ENCODE measurements at places on chromosomes 13 and 19.

DNA sequence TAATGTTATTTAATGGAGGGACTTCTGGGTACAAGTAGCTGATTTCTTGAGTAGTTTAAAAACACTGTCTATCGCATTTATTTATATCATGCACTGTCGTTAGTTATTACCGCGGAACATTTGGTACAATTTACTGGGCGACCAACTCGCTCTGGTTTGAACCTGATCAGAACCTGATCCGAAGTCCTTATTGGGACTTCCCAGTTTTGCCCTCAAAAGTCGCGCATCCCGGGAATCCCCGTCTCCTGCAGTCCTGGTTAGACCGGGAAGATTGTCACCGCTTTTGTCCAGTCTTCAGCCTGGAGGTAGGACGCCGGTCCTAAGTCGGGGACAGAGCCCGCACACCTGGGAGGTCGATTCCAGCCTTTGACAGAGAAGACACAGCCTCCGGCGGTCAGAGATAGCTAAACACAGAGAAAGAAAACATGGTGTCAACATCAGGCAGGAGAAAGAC, 694 bp downstream of the CLN5 start:
- peak; percentile 60 for DNase-seq

DNA sequence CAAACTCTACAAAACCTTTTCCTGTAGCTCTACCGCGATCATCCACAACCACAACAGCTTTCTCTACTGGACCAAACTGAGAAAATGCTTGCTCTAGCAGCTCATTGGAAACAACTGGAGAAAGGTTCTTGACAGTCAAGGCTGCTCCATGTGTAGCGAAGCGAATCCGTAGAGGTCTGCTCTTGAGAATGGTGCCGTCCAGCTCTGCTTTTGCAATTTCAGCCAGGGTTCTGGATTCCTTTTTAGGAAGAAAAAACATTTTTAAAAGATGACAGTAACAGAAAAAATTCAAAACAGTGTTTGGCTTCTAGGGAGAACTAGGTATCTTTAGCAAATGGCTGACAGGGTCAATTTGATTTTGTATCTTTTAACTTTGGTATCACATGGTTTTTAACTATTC, 10.4 kb downstream of the PSPC1 start:
- peak; percentile 49 for DNase-seq

GRCh38 chr19:39166571-39167391, 30.0 kb upstream of the NCCRP1 start:
- no peak for DNase-seq

GRCh38 chr19:48553676-48554384, 1.9 kb downstream of the SULT2B1 start:
- peak; percentile 70 for DNase-seq

DNA sequence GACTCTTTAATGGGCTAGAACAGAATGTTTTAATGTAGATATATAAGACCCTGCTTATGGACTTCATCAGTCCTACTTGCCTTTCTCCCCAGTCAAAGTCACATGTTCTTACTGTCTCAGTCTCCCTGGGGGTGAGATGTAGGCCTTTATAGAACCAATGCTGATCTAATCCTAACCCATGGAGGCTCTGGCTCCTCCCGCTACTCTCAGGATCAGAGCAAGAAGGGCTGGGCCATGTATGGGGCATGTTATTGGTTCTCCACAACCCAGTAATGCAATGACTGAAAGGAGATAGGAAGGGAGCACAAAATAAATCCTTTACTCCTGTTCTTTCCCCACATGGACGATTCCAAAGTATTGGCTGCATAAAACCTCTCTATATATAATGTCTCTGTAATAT, 82.3 kb downstream of the UGGT2 start:
- no peak for DNase-seq

DNA sequence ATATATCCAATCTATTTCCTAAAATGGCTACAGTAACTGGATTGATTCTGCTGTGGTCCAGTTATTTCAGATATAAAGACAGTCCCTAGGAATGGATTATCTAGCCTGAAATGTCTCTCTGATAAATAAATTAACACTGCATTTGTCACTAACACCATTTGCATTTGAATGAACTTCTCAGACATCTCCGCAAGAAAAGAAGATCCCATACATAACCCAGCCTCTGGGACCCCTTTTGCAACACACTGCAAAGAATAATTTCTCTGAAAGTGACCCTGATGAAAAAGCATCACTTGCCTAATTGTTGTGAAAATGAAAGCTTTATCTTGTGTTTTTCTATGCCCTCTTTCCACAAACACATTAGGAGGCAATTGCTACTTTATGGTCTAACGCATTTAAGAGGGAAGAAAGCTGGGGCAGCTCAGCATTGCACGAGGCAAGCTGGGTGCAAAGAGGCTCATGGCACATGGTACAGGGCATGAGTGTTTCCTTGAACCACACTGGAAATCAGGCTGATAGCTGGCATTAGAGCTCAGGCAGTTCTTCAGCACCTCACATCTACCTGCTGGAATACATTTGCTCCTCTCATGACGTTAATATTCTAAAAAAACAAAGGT, 379.9 kb downstream of the IRS2 start:
- no peak for DNase-seq

DNA sequence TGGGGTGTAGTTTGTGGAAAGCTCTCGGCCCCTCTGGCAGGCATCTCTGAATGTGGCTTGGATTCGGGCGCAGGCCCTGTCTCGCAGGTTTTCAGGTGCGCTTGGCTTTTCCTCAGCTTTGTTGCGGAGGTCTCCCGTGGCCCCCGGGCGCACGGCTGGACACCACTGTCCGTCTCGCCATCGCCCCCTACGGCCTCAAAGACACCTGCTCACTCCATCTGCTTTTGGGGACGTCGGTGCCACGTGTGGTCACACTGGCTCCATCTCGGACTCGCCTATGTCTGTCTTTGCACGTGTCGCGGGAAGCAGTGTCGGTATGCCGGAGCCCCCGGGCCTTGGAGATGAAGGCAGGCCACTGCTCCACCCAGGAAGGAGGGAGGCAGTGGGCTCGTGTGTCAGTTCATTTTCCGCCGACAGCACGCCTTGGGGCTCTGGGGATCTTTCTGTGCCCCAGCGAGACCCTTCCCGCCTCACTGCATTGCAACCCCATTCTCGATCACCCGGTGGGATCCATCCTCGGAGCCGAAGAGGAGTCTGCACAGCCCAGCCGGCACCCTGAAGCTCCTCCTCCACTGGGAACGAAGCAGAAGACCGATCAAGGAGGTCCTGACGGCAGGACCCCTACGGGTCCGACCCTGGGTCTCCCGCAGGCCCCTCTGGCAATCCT, 42.1 kb downstream of the ZNF146 start:
- DNase-seq, result no peak

DNA sequence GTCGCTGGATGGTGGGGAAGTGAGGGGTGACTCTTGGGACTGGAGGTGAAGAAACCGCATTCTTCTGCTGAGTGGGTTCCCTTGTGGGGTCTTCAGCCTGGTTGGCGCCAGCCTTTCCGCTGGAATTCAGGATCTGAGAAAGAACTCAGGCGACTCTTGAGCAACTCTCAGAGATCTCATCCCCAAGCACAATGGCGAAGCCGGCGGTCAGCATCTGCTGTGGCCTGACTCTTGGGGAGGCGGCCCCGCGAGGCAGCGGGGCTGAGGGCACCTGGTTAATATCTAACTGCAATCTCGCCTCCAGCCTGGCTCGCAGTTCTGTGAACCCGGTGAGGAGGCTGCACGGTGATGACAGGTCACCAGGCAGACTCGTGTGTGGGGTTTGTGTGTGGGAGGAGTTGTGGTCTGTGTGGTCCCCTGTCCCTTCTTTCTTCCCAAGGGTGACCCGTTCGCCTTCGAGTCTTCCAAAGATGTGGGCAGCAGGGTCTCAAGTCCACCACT, 883 bp downstream of the ZNF441 start:
- peak; percentile 68 for DNase-seq

DNA sequence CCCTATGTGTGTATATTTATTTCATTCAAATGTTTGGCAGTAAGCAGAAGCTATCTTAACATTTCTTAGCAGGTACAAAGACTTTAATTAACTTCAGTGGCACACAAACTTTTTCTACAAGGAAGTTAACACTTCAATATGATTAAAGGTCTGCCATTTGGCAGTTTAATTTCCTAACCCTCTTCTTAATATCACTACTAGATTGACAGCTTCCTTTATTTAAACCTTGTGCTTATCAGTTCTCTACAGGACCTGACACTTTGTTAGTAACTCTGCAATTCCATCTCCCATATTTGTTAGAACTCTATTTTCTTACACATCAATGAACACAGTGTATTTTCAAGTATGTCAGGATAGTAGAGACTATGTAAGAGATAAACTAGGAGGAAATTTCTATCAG, 152.4 kb upstream of the ATXN8OS start:
- DNase-seq, result no peak
